GM12892 (cell line): ENCODE measurements at places on chromosomes 1 and 21.

DNA sequence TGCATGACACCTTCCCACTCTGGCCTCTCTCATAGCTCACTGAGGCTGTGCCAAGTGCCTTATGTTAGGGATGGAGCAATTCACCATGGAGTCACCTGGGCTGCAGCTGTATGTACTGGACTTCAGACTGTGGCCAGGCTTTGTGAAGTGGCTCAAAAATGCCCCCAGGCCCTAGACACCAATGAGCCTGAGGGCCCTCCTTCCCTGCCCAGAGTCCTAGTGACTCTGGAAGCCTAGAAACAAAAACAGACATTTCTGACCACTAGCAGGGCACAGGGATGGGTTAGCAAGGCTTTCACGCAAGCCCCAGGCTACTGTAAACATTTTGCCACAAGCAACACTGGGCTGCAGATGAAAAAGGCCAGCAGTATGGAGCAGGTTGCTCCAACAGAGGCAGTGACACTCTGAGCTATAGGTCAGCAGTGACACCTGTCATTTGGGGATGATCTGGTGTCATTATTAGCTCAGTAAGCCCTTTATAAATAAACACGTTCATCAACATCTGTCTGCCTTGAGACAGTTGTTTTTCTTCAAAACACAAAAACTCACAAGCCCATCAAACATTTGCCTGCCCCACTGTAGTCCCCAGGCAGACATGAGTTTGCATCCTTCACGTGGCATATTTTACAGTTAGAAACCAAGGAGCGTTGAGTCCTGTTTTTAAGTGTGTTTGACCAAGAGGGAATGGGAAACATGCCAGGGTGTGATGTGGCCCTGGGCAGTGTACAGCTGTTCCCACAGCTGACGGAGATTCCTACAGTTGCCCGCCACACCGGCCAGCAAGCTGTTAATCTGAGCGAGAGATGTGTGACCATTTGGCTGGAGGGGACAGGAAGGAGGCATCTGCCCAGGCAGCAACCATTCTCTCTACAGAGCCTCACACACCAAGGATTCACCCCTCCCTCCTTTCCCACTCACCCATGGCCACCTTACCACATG, 66.8 kb downstream of the KCNN3 start:
- no peak for DNase-seq

GRCh38 chr1:8545078-8545477, 227.2 kb downstream of the SLC45A1 start:
- DNase-seq = no peak

DNA sequence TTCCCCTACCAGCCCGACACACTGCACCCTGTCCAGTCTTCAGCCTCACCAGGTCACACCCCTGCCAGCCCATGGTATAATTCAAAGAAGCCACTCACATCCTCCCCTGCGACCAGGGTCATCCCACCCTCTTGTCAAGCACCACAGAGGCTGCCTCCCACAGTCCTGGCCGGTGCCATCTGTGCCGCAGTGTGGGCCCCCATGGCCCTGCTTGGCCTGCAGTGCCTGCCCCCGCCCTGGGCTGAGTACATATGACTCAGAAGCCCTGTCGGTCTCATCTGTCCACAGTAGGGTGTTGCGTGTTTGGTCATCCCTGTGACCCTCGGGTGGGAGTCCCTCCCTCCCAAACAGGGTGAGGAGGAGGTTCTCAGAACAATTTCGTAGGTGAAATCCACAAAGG, 190.8 kb upstream of the AJAP1 start:
- DNase-seq = no peak

DNA sequence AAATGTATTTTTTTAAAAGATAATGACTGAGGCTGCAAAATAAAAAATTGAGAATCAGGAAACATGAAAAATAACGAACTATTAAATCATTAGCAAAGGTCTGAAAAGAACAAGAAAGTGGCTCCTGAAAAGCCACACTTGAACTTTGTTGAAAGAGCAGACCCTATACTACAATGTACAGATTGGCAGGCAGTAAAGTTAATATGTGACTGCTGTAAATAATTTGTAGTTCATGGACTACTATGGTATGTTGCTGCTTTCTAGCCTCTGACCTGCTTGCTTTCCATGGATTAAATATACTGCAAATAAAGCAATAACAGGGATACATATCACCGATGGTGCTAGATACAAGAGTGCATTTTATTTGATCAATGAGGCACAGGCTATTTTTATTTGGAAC, 18.6 kb downstream of the NR5A2 start:
- no peak for DNase-seq

GRCh38 chr1:204633665-204634064, 51.9 kb downstream of the LRRN2 start:
- no peak for DNase-seq

GRCh38 chr1:165542647-165543046, 1.2 kb upstream of the LRRC52 start:
- DNase-seq = no peak

DNA sequence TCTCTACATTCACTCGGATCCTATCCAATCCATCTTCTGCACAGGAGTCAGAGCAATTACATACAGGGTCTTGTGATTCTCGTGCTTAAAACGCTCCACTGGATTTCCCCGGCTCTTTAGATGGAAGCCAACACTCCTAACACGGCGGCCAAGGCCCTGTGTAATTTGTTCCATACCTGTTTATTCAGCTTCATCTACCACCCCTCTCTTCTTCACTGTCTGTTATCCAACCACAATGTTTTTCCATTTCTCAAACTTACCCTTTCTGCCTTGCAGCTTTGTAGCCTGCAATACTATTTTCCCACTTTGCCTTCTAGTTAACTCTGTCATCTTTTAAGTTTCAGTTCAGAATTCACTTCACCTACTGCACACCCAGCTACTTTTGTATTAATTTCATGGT, 249.6 kb upstream of the USP25 start:
- no peak for DNase-seq

GRCh38 chr1:161198194-161198896, 509 bp downstream of the ADAMTS4 start:
- DNase-seq = no peak

- no peak for DNase-seq
Observed at GRCh38 chr1:230858918-230859729, 9.2 kb downstream of the C1orf198 start.

DNA sequence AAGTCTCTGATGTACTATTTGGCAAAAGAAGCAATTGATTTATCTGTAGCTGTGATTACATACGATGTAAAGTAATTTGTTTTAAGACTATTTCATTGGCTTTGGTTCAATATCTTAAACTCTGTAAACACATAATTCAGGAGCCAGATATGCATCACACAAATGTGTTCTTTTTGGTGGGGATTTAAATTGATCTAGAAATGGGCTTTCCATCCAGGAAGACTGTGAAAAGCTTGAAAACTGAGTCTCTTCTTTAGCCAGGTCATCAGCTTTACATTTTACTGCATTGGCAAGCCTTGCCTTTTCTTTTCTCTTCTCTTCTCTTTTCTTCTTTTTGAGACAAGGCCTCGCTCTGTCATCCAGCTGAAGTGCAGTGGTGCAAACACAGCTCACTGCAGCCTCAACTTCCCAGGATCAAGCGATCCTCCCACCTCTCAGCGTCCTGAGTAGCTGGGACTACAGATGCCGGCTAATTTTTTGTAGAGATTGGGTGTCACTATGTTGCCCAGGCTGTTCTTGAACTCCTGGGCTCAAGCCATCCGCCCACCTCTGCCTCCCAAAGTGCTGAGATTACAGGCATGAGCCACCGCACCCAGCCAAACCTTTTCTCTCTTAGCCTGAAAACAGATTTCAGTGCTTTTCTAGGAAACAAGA, 1.4 kb downstream of the RCAN3 start:
- DNase-seq = no peak

DNA sequence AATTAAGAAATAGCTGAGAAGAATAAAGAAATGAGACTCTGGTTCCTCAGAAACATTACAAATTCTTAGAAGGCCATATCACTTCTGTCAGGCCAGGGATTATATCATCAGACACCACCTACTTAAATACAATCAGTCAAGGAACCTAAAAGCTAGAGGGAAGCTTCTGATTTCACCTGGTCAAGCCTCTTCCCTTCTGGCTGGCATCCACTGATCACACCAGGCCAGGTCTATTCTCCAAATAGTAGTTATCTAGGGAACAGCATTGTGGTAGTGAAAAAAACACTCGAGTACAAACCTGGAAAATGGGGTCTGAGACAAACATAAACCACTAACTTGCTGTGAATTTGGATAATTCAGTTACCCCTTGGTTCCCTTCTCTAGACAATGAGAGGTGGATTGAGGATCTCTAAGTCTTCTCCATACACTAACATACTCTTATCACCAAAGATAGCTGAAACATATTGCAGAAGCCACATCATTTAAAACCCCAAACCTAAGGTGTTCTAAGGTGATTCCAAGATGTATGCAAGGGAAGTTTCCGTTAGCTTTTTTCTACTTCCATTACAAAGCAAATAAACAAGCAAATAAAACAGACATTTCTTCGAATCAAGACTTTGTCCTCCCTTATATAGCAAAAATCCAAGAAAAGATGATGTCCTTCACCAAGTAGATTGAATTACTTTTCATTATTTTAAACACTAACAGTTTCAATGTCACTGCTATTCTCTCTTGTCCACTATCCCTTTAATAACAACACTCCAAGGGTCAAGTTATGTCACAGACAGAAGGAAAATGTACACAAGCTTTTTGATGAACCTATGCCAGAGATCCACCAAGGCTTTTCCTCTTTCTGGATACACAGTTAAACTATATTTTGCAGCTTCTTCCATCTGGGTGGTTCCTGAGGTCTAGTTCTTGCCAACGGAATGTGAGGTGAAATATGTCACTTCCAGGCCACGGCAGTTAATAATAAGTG, 212.9 kb downstream of the KCNH1 start:
- no peak for DNase-seq

GRCh38 chr1:113278371-113278770, 111.9 kb upstream of the MAGI3 start:
- DNase-seq = no peak

- DNase-seq = no peak
Observed at GRCh38 chr1:228340686-228341449, 65.8 kb downstream of the TRIM11 start.

GRCh38 chr1:24193046-24193445, 6.0 kb upstream of the IFNLR1 start:
- no peak for DNase-seq

- DNase-seq = no peak
Observed at GRCh38 chr1:53409233-53409632, 50.0 kb upstream of the DMRTB1 start.

DNA sequence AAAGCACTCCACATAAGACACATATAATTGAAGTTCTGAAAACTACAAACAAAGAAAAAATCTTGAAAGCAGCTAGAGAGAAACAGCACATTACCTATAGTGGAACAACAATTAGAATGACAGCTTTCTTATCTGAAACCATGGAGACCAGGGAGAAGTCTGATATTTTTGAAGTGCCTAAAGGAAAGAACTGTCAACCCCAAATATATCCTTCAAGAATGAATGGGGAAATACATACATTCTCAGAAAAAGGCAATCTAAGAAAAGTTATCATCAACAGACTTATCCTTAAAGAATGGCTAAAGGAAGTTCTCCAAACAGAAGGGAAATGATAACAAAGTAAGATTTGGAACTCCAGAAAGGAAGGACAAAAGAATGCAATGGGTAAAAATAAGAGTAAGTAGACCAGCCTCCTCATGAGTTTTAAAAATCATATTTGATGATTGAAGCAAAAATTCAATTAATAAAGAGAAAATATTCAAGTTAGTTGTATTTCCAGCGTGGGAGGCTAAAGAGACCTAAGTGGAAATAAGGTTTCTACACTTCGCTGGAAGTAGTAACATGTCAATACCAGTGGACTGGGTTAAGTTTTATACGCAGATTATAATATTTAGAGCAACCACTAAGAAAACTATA, 170.8 kb upstream of the SAMSN1 start:
- no peak for DNase-seq

GRCh38 chr1:22259551-22260282, 116.8 kb upstream of the WNT4 start:
- DNase-seq = no peak

GRCh38 chr1:192005976-192006375, 152.3 kb upstream of the RGS18 start:
- no peak for DNase-seq

DNA sequence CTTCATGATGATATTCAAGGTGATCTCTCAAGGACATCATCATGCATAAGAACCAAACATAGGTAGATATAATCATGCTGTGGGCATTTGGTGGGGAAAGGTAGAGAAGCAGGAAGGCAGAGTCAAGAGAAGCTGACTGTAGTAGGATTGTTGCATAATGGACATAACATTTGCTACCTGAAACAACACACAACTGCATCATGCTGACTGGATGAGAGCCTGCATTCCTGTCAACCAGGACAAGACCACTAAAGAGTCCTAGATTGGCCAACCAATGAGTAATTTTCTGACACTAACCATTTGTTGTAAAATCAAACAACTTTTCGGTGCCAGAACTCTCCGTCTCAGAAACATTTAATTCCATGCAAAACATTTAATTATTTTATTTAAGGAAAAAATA, 377.2 kb downstream of the PLPP3 start:
- DNase-seq = no peak

DNA sequence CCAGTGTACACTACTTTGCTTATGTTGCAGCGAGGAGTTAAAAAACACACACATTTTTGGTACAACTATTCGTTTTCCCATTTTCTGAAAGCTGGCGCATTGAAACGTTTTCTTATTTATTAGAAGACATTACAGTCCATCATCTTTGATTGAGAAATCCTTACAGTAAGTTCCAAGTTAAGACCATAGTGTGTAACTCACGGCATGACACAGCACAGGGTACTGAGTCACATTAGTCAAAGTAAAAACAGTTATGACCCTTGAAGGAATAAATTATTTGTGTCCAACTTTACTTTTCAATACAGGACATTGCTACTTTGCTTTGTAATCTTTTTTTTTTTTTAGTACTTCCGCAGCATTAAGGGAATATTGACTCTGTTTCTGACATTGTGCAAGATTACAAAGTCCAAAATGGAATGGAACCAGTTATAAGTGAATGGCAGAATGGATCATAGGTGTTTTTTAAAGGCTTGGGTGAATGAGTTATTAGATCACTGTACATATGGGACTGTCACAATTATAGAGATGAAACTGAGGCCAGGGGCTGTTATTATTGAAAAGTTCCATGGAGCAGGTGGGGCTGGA, 11.7 kb downstream of the PTGFRN start:
- DNase-seq = no peak

- no peak for DNase-seq
Observed at GRCh38 chr1:201093561-201093960, 18.7 kb downstream of the CACNA1S start.

DNA sequence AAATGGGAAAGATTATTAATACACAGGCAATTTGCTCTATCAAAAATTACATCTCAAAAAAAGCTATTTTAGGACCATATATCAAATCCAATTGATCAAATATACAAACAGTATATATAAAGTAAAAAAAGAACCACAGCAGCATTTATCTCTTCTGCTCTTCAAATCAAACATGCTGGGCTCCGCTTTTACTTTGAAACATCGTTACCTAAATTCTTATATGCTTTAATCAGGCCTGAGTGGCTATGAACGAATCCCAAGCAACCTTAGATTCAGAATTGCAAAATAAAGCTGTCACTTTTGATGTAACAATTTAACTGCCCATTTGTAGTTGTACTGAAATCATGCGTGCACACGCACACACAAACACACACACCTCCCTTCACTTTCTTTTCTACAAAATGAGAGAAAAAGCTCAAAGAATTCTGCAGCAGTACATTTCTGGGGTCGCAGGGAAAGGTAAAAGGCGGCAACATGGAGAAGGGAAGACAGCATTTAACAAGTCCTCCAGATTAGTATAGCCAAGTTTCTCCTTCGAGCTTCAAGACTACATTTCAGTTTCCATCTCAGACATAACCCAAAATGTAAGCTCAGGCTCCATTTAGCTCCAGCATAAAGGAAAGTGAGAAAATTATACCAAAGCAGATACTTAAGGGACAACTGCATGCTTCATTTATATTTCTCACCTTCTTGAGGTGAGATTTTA, 92.2 kb upstream of the TTC39A start:
- DNase-seq = no peak
